ENCODE measurements at places on chromosomes 3 and 15.

- DNase-seq = no peak
Observed at GRCh38 chr3:161941891-161942290, 445.3 kb downstream of the OTOL1 start.

- DNase-seq = no peak
Observed at GRCh38 chr15:27747997-27748396, 351.1 kb downstream of the OCA2 start.

- DNase-seq = no peak
Observed at GRCh38 chr3:10494180-10494579, 11.2 kb downstream of the ATP2B2 start.

- DNase-seq = no peak
Observed at GRCh38 chr3:184031187-184031792, at the start of gene HTR3D. Gene HTR3D, plus strand, starts transcription at chr3:184031742. Its CDS starts 0 bp downstream, at chr3:184031742.

- DNase-seq = no peak
Observed at GRCh38 chr3:42709621-42710020, 7.0 kb upstream of the HHATL start.

GRCh38 chr3:127822682-127823425, 539 bp upstream of the MGLL start:
- peak; percentile 72 for DNase-seq

- DNase-seq = no peak
Observed at GRCh38 chr3:187983484-187984124, 170.4 kb upstream of the LPP start.

DNA sequence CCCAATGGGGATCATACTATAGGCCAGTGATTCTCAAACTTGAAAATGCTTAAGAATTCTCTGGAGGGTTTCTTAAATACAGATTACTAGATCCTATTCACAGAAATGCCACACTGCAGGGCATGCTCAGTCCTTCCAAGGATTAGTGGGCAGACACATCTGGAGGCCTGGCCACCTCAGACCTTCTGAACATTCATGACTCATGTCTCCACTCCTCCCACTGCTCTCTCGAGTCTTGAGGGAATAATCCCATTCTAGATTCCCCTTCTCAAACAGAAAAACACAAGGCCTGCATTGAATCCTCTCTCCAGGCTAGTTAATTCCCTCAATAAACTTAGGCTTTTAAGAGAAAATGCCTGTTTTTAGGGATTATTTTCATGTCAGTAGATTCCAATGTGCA, 22.1 kb downstream of the ZNF621 start:
- DNase-seq = no peak

GRCh38 chr3:13887495-13888300, 7.8 kb upstream of the WNT7A start:
- DNase-seq = no peak

- DNase-seq = peak; percentile 19
Observed at GRCh38 chr3:32175607-32176197, 62.8 kb upstream of the CMTM8 start.

DNA sequence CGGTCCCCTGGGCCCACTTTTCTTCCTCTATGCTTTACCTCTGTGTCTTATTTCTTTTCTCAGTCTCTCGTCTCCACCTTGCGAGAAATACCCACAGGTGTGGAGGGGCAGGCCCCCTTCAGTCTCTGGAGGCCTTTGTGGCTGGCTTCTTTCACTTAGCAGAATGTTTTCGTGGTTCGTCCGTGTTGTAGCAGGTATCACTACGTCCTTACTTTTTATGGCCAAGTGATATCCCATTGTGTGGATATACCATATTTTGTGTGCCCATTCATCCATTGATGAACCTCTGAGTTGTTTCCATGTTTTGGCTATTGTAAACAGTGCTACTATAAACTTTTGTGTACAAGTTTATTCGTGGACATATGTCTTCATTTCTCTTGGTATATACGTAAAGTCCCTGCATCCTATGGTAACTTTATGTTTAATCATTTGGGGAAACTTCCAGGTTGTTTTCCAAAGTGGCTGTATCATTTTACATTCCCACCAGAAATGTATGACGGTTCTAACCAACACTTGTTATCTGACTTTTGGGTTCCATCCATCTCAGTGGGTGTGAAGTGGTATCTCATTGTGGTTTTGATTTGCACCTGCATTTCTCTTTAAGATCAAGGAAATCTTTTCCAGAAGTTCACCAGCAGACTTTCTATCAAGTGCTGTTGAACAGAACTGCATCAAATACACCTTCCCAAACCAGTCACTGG, 5.6 kb downstream of the PIGZ start:
- no peak for DNase-seq

DNA sequence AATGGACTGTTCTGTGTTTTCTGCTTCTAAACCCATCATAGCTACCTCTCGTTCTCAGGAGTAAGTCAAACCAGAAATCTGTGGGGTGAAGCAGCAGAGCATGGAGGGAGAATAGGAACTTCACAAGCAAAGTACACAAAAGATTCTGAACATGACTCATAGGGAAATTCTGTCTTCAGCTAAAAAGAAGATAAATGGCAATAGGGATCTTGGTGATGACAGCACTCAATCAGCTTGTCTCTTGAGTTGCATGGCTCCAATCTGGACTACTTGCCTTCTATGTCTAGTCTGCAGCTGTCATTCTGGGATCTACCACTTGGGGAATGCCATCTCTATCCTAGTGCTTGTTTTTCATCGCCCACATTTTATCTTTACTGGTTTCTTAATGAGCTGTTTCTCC, 13.5 kb upstream of the GRAMD1C start:
- no peak for DNase-seq

- DNase-seq = no peak
Observed at GRCh38 chr3:157979022-157979421, 127.2 kb downstream of the SHOX2 start.

DNA sequence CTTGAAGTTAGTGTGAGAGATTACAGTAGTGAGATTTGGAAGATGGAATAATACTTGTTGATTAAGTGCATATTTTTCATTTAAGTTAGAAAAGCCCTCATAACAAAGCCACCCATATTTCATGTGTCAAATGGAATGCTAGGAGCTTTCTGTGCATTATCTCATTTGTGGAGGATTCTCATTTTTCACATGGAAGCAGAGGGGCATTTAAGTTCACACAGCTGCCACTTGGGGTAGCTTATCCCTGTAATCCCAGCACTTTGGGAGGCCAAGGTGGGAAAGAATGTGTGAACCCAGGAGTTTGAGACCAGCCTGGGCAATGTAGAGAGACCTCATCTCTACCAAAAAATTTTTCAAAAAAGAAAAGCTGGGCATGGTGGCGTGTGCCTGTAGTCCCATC, 55.2 kb downstream of the RAB7A start:
- no peak for DNase-seq

- DNase-seq = no peak
Observed at GRCh38 chr3:116112696-116113095, 332.6 kb downstream of the LSAMP start.

GRCh38 chr3:124941771-124942170, 7.2 kb upstream of the MUC13 start:
- no peak for DNase-seq

DNA sequence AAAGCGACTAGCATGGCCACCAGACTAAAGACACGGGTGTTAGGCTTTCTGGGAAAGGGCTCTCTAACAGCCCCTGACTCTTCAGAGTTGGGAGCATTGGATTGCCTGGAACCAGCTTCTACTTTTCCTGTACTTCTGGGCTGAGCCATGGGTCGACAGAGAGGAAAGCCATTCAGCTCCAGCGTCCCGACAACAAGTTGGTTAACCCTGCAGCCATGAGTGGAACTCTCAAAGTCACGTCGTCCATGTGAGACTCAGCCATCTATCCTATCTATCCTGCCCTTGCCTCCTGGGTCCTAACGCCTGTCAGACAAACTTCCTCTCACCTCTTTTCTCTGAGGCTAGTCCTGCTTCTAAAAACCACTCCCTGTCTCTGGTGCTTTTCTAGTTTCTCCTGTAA, 32.6 kb upstream of the TBC1D5 start:
- no peak for DNase-seq

GRCh38 chr3:47265725-47266428, 16.7 kb downstream of the KIF9 start:
- no peak for DNase-seq

DNA sequence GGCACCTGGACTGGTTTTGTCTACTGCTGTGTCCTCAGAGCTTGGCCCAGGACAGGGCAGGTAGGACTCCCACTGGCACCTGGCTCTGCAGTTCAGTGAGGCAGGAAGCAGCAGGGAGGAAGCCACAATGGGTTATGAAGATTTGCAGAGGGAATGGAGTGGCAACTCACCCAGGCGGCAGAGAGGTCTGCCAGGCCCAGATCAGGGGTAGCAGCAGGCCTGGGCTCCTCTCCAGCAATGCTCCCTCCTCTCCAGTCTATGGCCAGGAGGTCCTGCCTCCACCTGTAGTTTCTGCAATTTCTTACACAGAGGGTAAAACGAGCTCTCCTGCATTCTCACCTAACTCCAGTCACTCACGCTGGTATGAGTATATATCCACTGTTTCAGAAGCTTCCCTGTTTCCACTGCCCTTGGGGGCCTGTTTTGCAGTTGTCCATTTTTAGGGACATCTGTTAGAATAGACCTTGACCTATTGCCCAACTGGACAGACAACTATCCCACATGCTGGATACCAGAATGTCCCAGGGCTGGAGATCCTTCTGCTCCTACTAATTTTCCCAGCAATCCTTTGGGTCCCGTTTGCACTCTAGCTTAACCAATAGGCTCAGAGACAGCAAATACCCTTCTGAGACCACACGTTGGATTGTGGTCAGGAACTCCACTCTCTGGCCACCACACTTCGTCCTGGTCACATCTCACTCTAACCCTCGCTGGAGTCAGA, 35.2 kb downstream of the HMCES start:
- no peak for DNase-seq

DNA sequence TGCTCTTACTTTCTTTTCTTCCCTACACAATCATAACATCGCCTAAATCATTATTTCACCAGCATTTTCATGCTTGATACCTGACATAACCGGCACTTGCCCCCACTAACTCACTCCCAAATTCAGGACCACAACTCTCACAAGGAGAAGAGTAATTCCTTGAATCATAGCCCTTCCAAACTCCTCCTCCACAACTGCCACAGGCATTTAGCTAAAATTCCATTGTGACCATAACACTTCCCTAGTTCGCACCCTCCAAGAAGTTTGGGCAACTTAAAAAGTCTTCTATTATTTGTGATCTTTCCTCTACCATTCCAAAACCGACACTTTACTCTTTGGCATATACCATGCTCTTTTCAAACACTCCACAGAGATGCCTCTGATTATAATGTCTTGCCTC, 59.4 kb upstream of the XRN1 start:
- no peak for DNase-seq

- DNase-seq = no peak
Observed at GRCh38 chr3:127680146-127680661, 7.5 kb downstream of the ABTB1 start.

DNA sequence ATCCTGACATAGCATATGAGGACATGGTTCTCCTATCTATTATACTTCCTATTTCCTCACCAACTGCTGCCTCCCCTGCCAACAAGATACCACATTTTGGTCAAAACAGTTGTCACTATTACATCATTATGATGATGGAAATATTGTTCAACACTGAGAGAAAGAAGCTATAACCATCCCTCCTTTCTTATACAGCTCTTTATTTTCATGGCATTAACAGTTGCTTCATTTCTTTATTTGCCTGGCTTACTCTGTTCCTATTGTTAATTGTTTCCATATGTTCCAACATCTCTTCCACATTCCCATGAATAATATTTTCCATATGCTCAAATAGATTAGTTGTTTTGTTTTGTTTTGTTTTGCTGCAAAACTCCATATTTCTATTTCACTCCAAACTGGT, 40.8 kb upstream of the FILIP1L start:
- DNase-seq = no peak

- no peak for DNase-seq
Observed at GRCh38 chr3:48268381-48268935, 27.6 kb downstream of the ZNF589 start.

- no peak for DNase-seq
Observed at GRCh38 chr3:177960722-177961121, 575.5 kb upstream of the KCNMB2 start.

DNA sequence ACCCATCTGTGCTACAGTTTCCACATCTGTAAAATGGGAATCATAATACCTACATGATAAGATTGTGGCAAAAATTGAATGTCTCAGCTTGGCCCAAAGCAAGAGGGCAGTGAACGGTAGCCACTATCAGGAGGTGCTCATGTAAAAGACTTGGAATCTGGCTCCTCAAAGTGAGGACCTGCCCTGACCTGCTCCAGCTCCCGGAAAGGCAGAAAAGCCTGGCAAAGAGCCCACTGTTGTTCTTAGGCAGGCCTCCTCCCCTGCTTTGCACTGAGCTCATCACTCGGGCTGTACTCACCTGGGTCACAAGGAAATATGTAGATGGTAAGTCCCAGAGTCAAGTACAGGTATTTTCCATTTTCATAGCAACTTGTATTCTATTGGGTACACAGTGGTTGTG, 250.7 kb upstream of the TBL1XR1 start:
- no peak for DNase-seq

DNA sequence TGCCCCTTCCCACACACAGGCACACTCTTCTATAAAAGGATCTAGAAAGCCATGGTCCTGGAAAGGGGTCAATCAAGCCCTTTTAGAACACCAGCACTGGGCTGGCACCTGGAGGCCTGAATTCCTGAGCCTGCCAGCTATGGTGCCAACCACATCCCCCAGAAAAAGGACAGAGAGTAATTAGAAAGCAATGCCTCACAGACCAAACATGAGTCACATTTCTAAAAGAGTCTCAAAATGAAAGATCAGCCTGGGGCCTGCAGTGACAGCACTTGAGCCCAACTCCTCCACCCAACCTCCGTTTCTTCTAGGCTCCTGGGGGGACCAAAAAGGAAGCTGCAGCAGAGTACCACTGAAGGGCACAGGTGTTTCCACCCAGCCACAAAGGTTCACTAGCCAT, 14.1 kb downstream of the MYLK start:
- DNase-seq = no peak

GRCh38 chr3:50213373-50213772, 8.3 kb downstream of the SLC38A3 start:
- no peak for DNase-seq

DNA sequence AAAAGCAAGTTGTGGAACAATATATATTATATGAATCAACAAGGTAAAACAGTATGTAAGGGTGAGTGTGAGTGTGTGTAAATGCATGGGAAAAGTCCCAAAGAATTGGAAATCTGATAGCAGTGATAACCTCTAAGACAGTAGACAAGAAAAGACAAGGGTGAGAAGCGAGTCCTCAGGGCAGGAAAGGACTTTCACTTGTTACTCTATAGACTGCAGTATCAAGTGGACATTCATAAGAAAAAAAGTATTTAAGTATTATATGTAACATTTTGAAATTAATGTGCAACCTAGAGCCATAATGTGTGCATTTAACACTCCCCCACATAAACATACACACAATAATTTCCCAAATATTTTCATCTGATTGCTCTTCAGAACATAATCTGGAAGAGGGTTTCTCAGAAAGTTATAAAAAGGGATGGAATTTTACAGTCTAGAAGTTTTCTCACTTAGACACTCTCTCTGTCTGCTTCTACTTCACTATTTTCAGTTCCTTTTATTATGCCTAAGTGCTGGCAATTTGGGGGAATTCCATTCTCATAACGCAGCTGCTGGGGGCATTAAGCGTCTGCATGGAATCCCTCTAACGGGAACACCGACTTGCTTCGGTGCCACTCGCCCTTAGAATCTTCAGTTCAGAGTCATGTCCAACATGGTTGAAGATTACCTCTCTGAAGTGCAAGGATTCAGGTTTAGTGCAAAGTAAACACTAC, 50.0 kb upstream of the CDIN1 start:
- DNase-seq = no peak

Measured in hindlimb muscle (tissue), 1 donor.